ENCODE measurements at places on chromosomes 3 and 15. TPM values are rescaled to one million over a fixed set of nuclear protein-coding genes. Genes with fewer than 3 reads are reported as not detected.

LYZL4 gene
- total RNA-seq: not detected

PRKCD gene
- 16.7 TPM for total RNA-seq

DCBLD2 gene
- 45.3 TPM for total RNA-seq

HYAL1 gene
- 9.0 TPM for total RNA-seq

DNA sequence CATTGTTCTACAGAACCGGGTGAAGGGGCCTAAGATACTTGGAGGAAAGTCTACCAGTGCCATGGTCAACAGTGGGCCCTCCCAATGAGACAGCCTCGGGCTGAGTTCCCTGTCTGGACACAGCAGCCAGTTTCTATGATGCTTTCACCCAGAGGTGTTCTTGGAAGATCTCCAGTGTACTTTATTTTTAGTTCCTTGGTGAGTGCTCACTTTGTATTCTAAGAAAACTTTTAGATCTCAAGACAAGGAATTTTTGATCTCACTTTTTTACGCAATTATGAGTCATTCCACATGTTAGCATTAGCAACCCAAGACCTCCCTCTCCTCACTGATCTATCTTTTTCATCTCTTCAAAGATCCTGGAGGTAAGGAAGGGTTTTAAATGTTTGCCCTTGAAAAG, 287.7 kb downstream of the RORA start:
- H3K4me3 ChIP-seq: no peak overlapping the region
- no peak for DNase-seq
- no peaks in the 10 kb centered on the region for H3K36me3 ChIP-seq
- H3K4me1 ChIP-seq: peaks cover 14% of the 10 kb centered on the region
- H3K27me3 ChIP-seq: no peaks in the 10 kb centered on the region

- H3K4me3 ChIP-seq: no peak overlapping the region
- no peaks in the 10 kb centered on the region for H3K27me3 ChIP-seq
- no peak overlapping the region for H3K27ac ChIP-seq
- no peaks in the 10 kb centered on the region for H3K36me3 ChIP-seq
- no peak for DNase-seq
- H3K4me1 ChIP-seq: no peaks in the 10 kb centered on the region
Observed at GRCh38 chr3:174430986-174431385, 428.1 kb upstream of the NAALADL2 start.

- no peak for DNase-seq
- H3K27me3 ChIP-seq: no peaks in the 10 kb centered on the region
- H3K4me1 ChIP-seq: no peaks in the 10 kb centered on the region
Observed at GRCh38 chr3:28476194-28476593, 127.6 kb upstream of the AZI2 start.

DNA sequence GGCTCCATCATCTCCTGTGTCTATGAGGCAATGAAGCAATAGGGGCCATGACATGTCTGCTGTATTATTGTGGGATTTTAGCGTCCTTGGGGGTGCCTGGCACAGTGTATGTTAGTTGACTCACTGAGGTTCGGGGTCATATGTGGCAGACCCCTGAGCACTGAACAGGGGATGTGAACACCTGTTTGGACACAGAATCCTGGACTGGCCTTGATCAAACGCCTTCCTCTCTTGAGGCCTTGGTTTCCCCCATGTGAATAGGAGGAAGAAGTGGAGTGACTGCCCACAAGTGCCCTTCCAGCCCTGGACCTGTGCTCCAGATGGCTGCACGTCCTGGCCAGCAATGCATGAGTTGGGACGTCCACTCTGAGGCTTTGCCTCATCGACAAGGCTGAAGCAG, 84.2 kb downstream of the HMG20A start:
- H3K27ac ChIP-seq: no peak overlapping the region
- H3K27me3 ChIP-seq: no peaks in the 10 kb centered on the region
- DNase-seq: no peak
- peaks cover 45% of the 10 kb centered on the region for H3K4me1 ChIP-seq
